ENCODE measurements at places on chromosomes 3 and 15.
A peak's percentile ranks its signal among the peaks of the same experiment; 100 is the strongest.

DNA sequence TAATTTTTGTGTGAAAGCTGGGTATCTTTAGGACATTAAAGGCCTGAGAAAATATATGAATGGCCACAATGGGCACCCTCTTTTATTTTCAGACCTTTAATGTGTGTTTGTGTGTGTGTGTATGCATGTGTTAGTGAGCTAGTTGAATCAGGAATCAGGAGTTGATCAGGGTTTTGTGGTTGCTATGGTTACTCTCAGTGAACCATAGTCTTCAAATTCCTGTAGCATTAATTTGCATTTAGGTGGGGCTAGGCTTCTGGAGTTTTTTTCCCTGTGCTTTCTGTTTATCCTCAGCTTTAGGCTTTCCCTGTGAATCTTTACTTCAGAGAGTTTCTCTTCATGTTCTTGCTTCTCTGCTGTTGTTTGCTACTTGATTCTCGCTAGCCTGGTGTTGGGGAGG is 122.0 kb upstream of the ONECUT1 start:
- DNase-seq: no peak

DNA sequence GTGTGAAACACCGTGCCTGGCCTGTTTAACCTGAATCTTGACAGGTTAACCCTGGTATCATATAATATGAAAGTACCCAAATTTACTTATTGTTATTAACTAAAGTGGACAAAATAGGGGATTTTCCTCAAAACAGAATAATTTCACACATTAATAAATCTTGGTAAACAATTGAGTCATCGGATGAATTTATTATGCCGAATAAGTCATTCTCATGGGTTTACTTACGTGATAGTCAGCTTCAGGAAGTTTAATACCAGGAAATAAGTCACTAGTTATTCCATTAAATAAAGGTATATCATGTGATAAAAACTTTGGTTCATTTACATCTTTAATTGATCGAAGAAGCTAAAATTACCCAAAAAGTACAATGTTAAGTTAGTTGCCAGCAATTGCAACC is 99.7 kb downstream of the DNAH12 start:
- DNase-seq: no peak

GRCh38 chr15:76533060-76533820 is 196.7 kb downstream of the ISL2 start:
- no peak for DNase-seq

- DNase-seq: no peak
Observed at GRCh38 chr3:173531602-173532001, 134.1 kb downstream of the NLGN1 start.

DNA sequence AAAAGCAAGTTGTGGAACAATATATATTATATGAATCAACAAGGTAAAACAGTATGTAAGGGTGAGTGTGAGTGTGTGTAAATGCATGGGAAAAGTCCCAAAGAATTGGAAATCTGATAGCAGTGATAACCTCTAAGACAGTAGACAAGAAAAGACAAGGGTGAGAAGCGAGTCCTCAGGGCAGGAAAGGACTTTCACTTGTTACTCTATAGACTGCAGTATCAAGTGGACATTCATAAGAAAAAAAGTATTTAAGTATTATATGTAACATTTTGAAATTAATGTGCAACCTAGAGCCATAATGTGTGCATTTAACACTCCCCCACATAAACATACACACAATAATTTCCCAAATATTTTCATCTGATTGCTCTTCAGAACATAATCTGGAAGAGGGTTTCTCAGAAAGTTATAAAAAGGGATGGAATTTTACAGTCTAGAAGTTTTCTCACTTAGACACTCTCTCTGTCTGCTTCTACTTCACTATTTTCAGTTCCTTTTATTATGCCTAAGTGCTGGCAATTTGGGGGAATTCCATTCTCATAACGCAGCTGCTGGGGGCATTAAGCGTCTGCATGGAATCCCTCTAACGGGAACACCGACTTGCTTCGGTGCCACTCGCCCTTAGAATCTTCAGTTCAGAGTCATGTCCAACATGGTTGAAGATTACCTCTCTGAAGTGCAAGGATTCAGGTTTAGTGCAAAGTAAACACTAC is 50.0 kb upstream of the CDIN1 start:
- no peak for DNase-seq

- no peak for DNase-seq
Observed at GRCh38 chr15:77579498-77580188, 53.1 kb downstream of the LINGO1 start.

- DNase-seq: no peak
Observed at GRCh38 chr3:116102037-116102436, 343.2 kb downstream of the LSAMP start.

- no peak for DNase-seq
Observed at GRCh38 chr3:77053795-77054194, 13.9 kb downstream of the ROBO2 start.

- no peak for DNase-seq
Observed at GRCh38 chr3:195255176-195255500, 15.8 kb downstream of the XXYLT1 start.

GRCh38 chr3:113151461-113152031 is 59.8 kb upstream of the BOC start:
- DNase-seq: no peak

DNA sequence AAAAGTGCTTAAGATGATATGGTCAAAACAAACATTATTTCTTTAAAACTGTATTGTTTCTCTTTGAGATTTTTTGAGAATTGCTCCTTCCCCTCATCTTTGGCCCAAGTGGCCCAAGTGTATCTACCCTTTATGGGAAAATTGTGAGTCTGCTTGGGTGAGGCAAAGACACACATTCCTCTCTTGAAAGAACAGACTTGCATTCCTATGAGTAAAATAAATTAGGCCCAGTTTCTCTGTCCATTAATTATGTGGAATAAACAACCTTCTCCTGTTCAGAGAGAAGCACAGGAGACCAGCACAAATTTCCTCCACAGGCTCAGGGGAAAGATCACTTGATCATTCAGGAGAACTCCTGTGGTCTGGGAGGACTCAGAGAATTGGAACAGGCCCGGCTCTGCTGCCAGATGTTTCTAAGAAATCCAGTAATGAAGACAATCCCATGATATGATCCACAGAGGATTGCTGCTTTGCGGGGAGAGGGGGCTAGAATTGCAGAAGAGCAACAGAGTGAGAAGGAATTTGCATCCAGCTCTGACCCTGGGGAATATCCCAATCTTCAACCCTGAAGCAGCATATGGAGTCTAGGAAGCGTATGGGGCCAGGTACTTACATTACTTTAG is 53.8 kb upstream of the BOC start:
- peak; percentile 92 for DNase-seq

- no peak for DNase-seq
Observed at GRCh38 chr15:90033006-90033405, 31.9 kb downstream of the ZNF710 start.

DNA sequence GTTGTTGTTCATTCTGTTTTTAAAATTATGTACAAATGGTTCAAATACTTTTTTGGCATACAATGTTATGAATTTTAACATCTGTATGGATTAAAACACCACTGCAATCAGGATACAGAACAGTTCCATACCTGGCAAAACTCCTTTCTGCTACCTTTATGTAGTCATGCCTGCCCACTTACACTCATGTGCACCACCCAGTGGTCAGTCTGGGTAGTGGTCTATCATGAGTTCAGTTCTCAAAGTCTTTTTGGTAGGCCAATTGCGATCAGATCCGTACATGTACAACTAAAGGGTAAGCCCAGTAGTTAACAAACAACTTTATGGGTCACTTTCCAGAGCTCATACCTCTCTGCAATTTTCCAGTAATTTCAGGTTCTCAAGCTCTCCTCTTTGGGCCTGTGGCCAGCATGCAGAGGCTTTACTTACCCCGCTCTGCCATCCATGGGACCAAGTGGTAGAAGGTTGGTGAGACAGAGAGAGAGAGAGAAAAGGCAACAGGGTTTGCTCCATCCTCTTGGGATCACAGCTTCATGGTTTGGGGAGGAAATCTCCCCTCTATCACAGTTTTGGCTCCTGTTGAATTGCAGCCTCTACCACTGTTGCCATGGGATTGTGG is 63.9 kb upstream of the FAM98B start:
- no peak for DNase-seq

DNA sequence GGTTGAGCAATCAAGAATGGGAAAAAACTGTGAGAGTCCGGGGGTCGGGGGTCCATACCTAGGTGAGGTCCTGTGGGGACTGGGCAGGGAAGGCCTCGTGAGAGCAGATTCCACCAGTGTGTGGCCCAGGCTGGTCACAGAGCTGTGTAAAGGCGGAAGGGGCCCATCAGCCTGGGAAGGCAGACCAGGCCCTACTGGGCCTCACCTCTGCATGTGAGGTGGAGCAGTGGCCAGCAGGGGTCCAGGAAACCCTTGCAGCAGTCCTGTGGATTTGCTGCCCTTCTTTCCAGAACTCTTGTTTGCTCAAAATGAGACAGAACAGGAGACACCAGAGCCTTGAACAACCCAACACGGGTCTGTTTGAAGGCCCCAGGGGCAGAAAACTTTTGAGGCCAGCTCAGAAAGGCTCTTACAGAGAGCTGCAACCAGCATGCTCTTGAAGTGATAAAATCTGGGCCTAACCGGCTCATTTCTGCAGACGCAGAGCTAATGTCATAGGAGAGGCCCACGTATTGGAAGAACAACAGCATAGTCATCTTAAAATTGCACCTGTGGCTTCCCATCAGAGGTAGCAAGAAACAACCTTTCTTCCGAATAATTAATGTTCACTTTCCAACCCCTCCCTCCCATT is 30.3 kb upstream of the HHATL start:
- no peak for DNase-seq

DNA sequence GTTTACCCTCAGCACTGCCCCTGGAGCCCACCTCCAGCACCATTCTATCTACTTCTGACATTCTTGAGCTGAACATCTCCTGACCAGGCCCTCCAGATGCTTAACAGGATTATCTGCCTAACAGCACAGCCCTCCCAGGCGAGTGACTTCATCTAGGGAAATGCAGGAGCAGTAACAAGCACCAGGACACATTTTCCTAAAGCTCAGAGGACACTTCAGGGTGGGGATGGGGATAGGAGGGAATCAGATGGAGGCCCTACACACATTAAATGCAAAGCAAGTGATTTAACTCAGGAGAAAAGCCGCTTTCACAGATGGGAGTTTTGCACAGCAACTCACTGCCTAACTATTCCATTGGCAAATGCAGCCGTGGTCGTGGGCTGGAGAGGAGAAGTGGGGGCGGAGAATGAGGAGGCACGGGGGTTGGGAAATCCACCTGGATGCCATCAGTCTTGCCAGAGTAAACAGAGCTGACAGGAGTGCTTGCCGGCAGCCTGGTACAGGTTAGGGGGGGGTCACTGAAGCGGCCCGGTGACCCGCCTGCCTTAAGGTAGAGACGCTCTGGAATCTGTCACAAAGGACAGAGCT is 21.3 kb upstream of the BNC1 start:
- DNase-seq: peak; percentile 86

- no peak for DNase-seq
Observed at GRCh38 chr15:47304656-47305055, 412.6 kb upstream of the SEMA6D start.

DNA sequence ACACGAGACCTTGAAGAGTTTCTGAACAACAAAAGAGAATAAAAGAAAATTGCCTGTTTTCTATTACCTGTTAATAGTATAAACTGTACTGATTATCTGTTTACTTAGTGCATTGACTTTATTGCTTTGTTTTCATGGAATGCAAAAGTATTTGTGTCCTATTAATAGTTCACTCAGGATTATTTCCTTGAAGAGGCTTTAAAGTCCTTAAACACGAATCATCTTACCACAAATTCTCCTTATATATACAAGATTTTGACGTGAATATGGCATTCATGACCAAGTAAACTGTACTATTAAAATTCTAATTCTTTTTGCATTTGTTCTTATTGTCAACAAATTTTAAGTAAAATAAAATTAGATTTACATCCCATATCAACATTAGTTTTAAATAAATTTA is 513.0 kb downstream of the NTRK3 start:
- no peak for DNase-seq

DNA sequence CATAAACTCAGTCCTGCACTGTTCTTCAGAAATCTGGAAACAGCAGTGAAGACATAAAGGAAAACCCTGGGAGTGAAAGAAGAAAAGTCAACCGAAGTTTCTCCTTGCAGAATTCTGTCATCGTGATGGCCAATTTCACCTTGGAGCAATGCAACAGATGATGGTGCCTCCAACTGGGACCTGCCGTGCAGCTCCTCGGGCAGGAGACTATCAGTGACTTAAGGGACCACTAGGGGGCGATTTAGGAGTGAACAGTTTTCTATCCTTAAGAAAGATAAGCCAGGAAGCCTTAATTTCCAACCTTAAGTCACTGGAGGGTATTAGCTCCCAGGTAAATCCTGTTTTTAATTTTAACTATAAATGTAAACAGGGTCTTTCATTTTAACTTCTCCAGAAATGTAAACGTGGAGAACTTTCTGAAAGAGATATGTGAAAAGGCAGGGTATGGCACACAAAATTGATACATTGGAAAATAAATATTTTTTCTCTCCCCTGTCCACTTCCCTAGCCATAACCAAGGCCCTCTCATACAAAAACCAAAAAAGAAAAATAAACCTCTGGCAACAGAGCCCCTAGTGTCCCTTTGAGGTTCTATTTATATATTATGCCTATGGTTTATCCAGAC is 116.3 kb downstream of the PDZRN3 start:
- DNase-seq: peak; percentile 92

GRCh38 chr3:43523454-43524053 is 98.3 kb downstream of the ANO10 start:
- no peak for DNase-seq

- no peak for DNase-seq
Observed at GRCh38 chr3:18153571-18154173, 271.5 kb downstream of the SATB1 start.

DNA sequence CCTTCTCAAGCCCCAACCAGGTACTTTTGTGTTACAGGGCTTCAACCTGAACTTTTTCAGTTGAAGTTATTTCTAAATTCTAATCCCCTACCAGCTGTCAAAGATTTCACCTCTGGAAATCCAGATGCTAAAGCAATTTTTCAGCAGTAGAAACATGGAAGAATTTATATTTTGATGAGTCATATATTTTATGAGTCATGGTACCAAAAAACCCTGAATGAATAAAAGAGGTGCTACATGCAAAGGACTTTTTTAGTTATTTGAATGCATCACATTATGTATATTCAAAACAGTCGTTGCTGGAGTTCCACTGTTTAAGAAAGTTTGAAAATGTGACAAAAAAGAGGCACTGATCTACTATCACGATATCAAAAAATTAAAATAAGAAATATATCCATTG is 96.0 kb upstream of the ZNF385D start:
- DNase-seq: no peak

- no peak for DNase-seq
Observed at GRCh38 chr15:48423896-48424475, 92.8 kb downstream of the DUT start.

DNA sequence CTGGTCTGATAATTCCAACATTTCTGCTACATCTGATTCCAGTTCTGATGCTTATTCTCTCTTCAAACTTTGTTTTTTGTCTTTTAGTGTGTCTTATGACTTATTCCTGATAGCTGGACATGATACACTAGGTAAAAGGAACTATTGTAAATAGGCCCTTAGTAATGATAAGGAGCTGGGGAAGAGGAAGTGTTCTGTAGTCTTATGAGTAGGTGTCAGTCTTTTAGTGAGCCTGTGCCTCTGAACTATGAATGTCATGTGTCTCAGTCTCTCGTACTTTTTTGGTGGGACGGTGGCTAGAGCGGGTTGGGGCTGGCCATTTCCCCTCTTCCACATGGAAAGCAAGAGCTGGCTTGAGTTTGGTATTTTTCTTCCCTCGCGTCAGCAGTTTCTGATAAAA is 41.2 kb downstream of the PCCB start:
- no peak for DNase-seq

Measured in esophagus muscularis mucosa (tissue), 4 donors.